T-cell (primary cell): ENCODE measurements at places on chromosomes 7 and 10. TPM values are rescaled to one million over a fixed set of nuclear protein-coding genes. Genes with fewer than 3 reads are reported as not detected.

DNA sequence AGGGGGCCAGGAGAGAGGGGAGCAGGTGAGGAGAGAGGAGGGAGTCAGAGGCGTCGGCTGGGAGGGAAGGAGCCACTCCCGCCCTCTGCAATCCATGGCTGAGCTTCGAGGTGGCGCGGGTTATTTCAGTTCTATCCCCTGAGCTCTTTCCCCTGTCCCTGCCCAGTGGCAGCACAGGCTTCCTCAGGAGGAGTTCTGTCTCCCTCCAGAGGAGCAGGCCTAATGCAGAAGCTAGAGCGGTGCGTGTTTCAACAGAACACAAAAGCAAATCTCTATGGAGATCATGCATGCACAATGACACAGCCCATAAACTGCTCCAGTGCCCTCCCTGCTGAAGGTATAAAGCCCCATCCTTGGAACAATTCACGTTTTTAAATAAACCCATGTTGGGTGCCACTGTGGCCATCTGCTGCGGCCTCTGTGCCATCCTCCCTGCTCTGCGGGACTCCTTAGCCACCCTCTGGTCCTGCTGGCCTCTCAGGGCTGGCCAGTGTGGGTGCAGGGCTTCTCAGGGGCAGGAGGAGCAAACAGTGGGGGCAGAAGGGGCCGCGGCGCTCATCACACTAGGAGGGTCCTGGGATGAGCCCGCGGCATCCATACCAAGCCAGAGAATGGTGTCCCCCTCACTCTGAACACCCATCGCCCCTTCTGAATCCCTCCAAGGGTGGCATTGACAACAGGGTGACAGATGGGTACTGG lies 192.6 kb upstream of the LYZL2 start:
- no peak overlapping the region for H3K4me3 ChIP-seq
- H3K4me1 ChIP-seq: no peaks in the 10 kb centered on the region
- H3K36me3 ChIP-seq: no peaks in the 10 kb centered on the region
- no peak for DNase-seq
- H3K27me3 ChIP-seq: no peaks in the 10 kb centered on the region

GRCh38 chr7:16428672-16429071 lies 7.3 kb upstream of the CRPPA start:
- H3K27me3 ChIP-seq: no peaks in the 10 kb centered on the region
- DNase-seq: no peak
- no peak overlapping the region for H3K27ac ChIP-seq

DNA sequence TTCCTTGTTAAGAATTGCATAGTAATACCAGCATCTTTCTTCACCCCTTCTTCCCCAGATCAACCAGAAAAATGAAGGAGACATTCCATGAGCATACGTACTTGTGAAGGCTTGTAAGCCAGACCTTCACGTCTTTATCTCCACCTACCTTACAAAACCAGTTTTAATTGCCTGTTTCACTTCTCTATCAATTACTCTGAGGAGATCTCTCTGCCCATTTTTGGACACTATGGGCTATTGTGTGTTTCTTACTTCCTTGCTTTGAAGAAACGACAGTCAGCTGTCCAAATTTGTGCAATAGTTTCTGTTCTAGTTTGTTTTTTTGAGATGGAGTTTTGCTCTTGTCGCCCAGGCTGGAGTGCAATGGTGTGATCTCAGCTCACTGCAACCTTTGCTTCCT lies 349.7 kb upstream of the MBL2 start:
- H3K4me1 ChIP-seq: no peaks in the 10 kb centered on the region
- no peak overlapping the region for H3K4me3 ChIP-seq
- DNase-seq: no peak
- H3K27me3 ChIP-seq: no peaks in the 10 kb centered on the region
- H3K36me3 ChIP-seq: no peaks in the 10 kb centered on the region
- no peak overlapping the region for H3K27ac ChIP-seq

DNA sequence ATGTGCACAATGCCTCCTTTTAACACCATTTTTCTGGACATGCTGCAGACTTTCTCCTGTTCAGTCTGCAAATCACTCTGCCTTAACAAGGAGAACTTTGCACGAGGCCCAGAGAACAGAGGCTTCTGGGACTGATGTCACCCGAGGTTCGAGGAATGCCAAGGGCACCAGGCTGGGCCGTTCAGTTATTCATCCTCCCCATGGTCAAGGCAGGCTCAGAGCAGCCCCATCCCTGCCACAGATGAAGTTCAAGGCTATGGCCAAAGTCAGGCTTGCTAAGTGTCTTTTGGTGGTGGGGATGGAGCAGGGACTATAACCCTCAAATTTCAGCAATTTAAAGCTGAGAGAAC lies 9.4 kb upstream of the DUSP5 start:
- no peaks in the 10 kb centered on the region for H3K36me3 ChIP-seq
- peaks cover 5% of the 10 kb centered on the region for H3K27me3 ChIP-seq
- no peak overlapping the region for H3K4me3 ChIP-seq
- H3K4me1 ChIP-seq: no peaks in the 10 kb centered on the region
- no peak overlapping the region for H3K27ac ChIP-seq
- no peak for DNase-seq

The ZNF277 gene
- total RNA-seq: 31.4 TPM

DNA sequence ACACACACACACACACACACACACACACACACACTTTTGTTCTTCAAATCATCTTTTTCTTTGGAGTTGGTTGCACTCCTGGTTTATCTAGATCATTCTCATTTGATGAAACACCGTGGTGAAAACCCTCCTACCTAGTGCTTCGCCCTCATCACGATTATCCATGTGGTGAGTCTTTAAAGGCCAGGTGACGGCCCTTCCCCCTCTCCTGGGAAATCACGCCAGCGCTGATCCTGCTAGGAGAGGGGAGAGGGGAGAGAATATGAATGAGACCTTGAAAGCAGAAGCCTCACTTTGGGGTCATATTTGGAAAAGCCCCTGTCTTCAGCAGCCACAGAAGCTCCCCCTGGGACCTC lies 103.9 kb upstream of the LRRC4 start:
- peaks cover 43% of the 10 kb centered on the region for H3K27me3 ChIP-seq
- H3K27ac ChIP-seq: no peak overlapping the region
- peaks cover 4% of the 10 kb centered on the region for H3K4me1 ChIP-seq
- no peaks in the 10 kb centered on the region for H3K36me3 ChIP-seq
- H3K4me3 ChIP-seq: peak overlapping the region; percentile 47

The PRLHR gene
- not detected for total RNA-seq

The HYAL4 gene
- total RNA-seq: not detected

The SYT15B gene
- total RNA-seq: 0.30 TPM

The CUL2 gene
- total RNA-seq: 29.5 TPM

- DNase-seq: no peak
- no peaks in the 10 kb centered on the region for H3K27me3 ChIP-seq
- H3K4me1 ChIP-seq: peaks cover 22% of the 10 kb centered on the region
- no peak overlapping the region for H3K4me3 ChIP-seq
These were observed 105.3 kb downstream of the ARHGAP21 start for GRCh38 chr10:24618401-24618800.

DNA sequence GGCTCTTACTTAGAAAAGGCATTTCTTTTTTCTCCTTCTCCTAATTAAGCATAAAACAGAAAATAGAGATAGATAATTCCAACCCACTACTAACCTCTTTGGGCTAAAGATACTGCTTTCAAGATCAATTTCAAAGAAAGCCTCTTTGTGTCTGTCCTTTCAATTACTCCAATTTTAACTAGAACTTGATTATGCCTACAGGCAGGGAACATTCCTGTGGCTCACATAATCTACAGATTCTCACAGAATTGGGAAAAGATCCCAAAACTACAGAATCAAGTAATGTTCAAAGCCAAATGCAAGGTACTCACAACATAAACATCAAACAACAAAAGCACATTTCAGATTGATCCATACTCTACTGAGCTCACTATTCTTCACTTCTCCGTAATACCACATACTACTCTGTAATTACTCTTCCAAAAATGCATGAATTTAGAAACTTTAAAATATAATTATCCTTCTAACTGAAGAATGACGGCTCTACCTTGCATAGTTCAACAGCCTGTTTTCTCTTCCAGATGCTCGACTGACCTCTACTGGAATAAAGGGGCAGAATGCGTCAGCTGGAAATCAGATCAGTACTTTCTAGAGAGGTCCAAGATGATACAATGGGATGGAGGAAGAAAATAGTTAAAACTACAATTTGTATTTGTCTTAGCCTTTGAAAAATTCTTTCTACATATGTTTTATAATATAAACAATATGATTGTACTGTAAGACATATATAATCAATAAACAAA lies 3.9 kb downstream of the MTERF1 start:
- H3K4me1 ChIP-seq: peaks cover 8% of the 10 kb centered on the region
- DNase-seq: no peak
- peaks cover 4% of the 10 kb centered on the region for H3K36me3 ChIP-seq
- no peak overlapping the region for H3K27ac ChIP-seq

The GRID2IP gene
- total RNA-seq: 0.90 TPM

The RNF32 gene
- total RNA-seq: 1.4 TPM

GRCh38 chr7:36469236-36469635 lies 79.6 kb downstream of the ANLN start:
- no peaks in the 10 kb centered on the region for H3K27me3 ChIP-seq
- no peak for DNase-seq
- no peak overlapping the region for H3K4me3 ChIP-seq
- peaks cover under 1% of the 10 kb centered on the region for H3K4me1 ChIP-seq

The TFR2 gene
- total RNA-seq: 6.7 TPM

The NPY gene
- total RNA-seq: not detected
